Activated naive CD8-positive, alpha-beta T cell treated with anti-CD3 and anti-CD28 coated beads, Interleukin-2, amount 10 ng/mL, durations not matched to agents 7 days and 5 days (primary cell): ENCODE measurements at places on chromosomes 7 and 10. TPM values are rescaled to one million over a fixed set of nuclear protein-coding genes. Genes with fewer than 3 reads are reported as not detected.

Gene PGAM2
- 2.1 TPM for total RNA-seq

Gene NUTM2B
- total RNA-seq: 1.6 TPM

Gene SPDYE2
- total RNA-seq: not detected

Gene THSD7A
- total RNA-seq: not detected

Gene SEMA3E
- not detected for total RNA-seq

Gene GNGT1
- not detected for total RNA-seq

Gene AKR1C8
- not detected for total RNA-seq
